Activated naive CD8-positive, alpha-beta T cell treated with anti-CD3 and anti-CD28 coated beads, Interleukin-2, amount 10 ng/mL, durations not matched to agents 7 days and 5 days (primary cell): ENCODE measurements at places on chromosomes 6 and 20. TPM values are rescaled to one million over a fixed set of nuclear protein-coding genes. Genes with fewer than 3 reads are reported as not detected.

GRCh38 chr6:68237205-68237604 lies 397.9 kb upstream of the ADGRB3 start:
- H3K4me1 ChIP-seq: no peaks in the 10 kb centered on the region
- no peak overlapping the region for H3K27ac ChIP-seq
- no peak overlapping the region for H3K4me3 ChIP-seq
- no peaks in the 10 kb centered on the region for H3K36me3 ChIP-seq
- no peaks in the 10 kb centered on the region for H3K27me3 ChIP-seq
- DNase-seq: no peak

DNA sequence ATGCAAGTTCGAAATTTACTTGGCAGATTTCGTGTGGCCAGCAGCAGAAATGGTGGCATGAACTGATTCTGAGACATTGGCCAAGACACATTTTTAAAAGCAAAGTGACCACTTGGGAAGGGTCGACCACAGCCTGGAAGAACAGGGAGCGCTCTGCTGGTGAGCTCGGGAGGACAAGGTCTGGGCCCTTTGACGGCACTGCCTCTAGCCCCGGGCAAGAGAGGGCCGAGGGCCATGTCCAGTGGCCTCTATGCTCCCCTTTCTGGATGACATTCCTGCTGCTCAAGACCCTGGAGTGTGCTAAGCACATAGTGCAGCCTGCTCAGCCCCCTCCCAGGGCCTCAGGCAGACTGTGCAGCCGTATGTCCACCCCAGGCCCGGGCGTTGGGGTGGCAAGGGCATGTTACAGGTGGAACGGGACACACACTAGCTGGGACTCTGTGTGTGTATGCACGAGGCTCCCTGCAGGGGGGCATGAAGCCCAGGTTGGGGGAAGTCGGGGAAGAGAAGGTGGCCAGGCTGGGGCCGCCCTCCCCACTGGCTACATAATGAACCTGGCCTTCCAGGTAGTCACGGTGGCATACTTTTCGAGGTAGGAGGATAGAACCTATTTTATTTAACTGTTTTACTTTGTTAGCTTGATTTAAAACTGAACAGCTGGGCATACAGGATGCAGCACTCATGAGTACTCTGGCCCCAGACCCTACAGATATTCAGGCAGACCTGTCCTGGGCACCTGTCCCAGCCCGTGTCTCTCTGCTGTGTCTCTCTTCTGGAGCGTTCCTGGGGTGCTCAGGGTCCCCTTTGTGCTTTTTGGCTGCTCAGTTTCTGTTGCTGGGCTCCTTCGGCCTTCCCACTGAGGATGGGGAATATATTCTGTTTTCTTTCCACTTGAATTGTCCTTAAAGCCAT lies 6.4 kb downstream of the SYNJ2 start:
- no peak overlapping the region for H3K27ac ChIP-seq
- DNase-seq: no peak
- peaks cover 57% of the 10 kb centered on the region for H3K4me1 ChIP-seq
- peaks cover 13% of the 10 kb centered on the region for H3K36me3 ChIP-seq

DNA sequence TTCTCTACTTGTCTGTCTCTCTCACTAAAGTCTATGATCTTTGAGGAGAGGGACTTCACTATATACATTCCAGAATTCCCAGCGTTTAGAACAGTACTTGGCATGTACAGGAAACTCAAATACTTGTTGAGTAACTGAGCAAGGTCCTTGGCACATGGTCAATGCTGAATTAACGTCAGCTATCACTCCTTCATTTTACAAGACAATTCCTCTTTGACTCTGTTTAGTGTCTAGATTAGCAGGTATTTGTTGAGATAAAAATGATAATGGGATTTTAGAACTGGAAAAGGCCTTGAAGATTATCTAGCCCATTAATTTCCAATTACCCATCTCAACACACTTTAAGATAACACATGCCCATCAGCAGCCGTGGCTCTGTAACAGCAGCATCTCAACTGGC lies 6.6 kb upstream of the GUCA1B start:
- peaks cover 2% of the 10 kb centered on the region for H3K4me1 ChIP-seq
- no peak overlapping the region for H3K27ac ChIP-seq
- no peak overlapping the region for H3K4me3 ChIP-seq
- peaks cover 23% of the 10 kb centered on the region for H3K36me3 ChIP-seq

Gene ZKSCAN3
- total RNA-seq: 7.6 TPM

DNA sequence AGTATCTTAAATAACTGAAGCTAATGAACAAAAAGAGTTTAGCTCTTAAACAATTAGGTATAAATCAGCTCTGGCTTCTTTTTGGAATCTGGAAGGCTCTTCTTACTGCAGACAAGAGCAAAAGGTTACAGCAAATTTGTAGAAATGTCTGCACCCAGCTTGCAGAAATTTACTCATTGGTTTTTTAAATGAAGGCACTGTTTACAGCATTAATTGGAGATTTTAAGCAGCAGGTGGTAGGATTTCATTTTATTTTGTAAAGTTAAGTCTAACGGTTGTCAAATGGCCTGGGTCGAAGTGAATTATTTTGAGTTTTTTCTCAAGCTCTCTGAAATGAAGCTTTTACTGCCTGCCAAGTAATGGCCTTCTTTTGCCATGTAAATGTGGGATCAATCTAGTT lies 102.1 kb downstream of the NRSN1 start:
- no peak for DNase-seq
- H3K27ac ChIP-seq: no peak overlapping the region
- H3K4me1 ChIP-seq: peaks cover 2% of the 10 kb centered on the region
- H3K36me3 ChIP-seq: no peaks in the 10 kb centered on the region
- no peak overlapping the region for H3K4me3 ChIP-seq
